ENCODE measurements at places on chromosomes 16 and 17. TPM values are rescaled to one million over a fixed set of nuclear protein-coding genes. Genes with fewer than 3 reads are reported as not detected.

DNA sequence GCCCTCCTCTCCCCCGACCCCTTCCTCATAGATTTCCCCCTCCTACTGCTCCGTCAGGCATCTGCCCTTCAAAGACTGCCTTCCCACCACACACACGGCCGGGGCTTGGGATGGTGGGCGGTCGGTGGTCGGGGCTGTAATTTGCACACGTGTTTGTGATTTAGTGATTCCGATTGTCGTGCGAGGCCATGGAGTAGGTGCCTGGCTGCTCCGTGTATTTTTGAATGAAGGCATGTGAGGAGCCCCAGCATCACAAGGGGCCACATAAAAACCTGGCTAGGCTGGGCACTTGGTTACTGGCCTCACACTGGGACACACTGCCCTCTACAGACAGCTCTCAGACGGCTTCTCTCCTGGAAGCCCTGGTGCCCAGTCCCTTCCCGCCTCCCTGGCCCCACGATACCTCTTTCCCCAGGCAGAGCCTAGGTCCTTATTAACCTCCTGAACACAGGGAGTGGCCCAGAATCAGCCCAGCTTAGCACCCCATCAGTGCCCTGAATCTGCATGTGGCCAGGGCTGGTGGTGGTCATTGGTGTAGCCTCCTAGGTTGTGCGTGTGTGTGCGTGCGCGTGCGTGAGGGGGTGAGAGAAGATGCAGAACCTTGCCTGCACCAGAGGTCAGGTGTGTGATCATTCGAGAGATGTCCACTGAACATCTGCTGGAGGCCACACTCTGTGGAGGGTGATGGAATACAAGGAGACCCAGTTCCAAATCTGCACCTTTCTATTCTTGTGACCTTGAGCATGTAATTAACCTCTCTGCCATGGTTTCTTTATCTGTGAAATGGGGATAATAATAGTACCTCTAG is 1.3 kb upstream of the SOCS1 start:
- H3K4me3 ChIP-seq: peak overlapping the region; percentile 81
- peak; percentile 83 for DNase-seq
- H3K36me3 ChIP-seq: peaks cover 5% of the 10 kb centered on the region
- peaks cover 34% of the 10 kb centered on the region for H3K4me1 ChIP-seq
- no peaks in the 10 kb centered on the region for H3K27me3 ChIP-seq
- H3K27ac ChIP-seq: peak overlapping the region; percentile 98

- no peaks in the 10 kb centered on the region for H3K36me3 ChIP-seq
- H3K27ac ChIP-seq: no peak overlapping the region
- no peak overlapping the region for H3K4me3 ChIP-seq
- DNase-seq: no peak
- H3K4me1 ChIP-seq: no peaks in the 10 kb centered on the region
Measured at GRCh38 chr16:19830902-19831560, 53.6 kb downstream of the GPRC5B start.

DNA sequence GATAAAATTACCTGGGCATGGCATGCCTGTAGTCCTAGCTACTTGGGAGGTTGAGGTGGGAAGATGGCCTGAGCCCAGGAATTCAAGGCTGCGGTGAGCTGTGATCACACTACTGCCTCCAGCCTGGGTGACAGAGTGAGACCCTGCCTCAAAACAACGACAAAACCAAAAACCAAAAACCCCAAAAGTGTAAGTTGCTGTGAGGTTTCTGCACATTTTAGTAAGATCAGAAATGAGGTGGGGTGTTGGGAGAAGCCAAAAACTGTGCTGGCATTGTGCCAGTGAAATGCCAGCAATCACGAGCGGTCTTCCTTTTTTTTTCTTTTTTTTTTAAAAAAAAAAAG is 114.6 kb downstream of the PITPNC1 start:
- no peaks in the 10 kb centered on the region for H3K27me3 ChIP-seq
- H3K27ac ChIP-seq: no peak overlapping the region
- H3K4me3 ChIP-seq: no peak overlapping the region

- peaks cover 8% of the 10 kb centered on the region for H3K4me1 ChIP-seq
- DNase-seq: no peak
- H3K27ac ChIP-seq: no peak overlapping the region
- no peaks in the 10 kb centered on the region for H3K36me3 ChIP-seq
- H3K4me3 ChIP-seq: no peak overlapping the region
Measured at GRCh38 chr16:77574867-77575624, 140.2 kb upstream of the ADAMTS18 start.

DNA sequence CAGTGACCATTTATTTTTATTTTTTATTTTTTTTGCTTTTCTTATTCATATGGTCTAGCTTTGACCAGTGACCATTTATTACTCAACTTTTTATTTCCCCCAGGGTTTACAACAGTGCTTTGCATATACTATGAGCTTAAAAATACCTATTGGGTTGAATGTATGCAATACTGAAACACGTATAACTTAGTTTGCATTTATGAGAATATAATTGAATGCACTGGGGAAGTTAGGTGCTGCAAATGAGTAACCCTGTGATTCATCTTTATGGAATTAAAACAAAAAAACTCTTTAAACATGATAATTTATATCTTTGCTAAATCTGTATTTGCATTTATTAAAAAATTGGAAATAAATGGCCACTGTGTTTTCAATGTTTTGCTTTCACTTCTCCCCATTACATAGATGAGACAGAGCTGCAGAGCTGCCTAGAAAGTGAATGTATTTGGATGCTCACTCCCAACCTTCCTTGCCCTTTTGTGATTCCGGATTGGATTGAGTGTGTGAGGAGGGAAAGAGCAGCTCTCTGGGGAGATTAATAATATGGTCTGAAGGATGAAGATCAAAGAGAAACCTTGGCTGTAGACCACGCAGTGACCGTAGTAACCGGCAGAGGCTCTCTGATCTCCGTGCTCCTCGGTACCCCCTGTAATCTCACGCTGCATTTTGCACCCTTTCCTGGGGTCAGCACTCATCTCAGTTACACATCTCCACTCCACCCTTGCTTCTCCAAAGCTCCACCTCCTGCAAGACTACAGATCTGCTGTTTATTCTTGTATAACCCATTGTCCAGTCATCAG is 14.3 kb downstream of the TMEM100 start:
- no peaks in the 10 kb centered on the region for H3K36me3 ChIP-seq
- no peaks in the 10 kb centered on the region for H3K4me1 ChIP-seq
- no peak overlapping the region for H3K4me3 ChIP-seq
- DNase-seq: no peak

DNA sequence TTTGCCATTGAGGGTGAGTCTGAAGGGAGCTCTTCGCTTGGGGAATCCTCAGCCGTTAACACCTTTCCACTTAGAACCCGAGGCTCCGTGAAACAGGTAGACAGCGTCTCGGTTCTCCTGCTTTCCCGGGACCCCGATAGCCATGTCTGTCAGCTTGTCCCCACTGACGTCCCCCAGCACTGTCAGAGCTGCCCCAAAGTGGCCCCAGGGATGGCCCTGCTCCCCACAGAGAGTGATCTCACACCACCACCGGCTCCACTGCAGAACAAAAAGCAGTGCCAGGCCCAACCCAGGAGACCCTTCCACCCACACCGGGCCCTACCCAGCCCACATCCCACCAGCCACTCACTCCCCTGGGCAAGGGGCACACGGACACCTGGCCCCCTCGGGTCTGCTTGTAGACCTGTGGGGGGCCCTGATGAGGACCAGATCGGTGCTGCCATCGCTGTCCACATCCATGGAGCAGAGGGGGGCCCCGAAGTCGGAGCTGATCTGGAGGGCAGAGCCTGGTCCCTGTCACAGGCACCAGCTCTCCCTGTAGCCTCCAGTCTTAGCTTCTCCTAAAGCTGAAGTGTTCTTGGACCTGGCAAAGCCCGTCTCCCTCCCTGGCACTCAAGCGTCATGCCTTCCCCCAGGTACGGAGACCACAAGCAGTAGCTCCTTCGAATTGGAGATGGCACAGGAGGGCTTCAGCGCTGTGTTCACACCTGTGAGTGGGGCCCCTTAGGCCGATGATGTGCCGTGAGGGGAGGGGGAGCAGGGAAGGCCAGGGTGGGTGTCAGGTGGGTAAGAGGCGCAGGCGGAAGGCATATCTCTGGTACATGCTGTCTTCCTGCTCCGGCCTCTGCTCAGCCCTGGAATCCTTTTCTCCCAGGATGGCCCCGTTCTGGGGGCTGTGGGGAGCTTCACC is 6.5 kb downstream of the ITGAX start:
- no peak overlapping the region for H3K4me3 ChIP-seq
- H3K27me3 ChIP-seq: no peaks in the 10 kb centered on the region
- no peak overlapping the region for H3K27ac ChIP-seq
- no peaks in the 10 kb centered on the region for H3K4me1 ChIP-seq
- no peak for DNase-seq

DNA sequence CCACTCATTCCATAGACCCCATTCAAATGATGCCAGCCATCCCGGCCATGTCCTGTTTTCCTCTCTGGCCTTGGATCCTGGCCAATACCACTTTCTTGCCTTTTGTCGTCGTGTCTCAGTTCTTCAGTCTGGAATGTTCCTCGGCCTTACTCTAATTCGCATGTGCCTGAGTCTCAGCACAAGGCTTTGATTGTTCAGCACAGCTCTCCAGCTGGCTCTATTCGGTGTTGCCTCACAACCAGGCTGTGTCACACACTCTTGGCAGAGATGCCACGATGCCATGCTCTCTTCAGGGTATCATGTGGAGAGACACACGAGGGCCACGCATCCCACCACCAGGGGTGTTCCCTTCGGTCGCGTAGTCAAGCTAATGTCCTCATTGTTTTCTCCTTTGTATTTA is 1.8 kb upstream of the VPS4A start:
- H3K36me3 ChIP-seq: peaks cover 6% of the 10 kb centered on the region
- H3K27me3 ChIP-seq: no peaks in the 10 kb centered on the region
- DNase-seq: no peak
- no peak overlapping the region for H3K4me3 ChIP-seq
- no peak overlapping the region for H3K27ac ChIP-seq

DNA sequence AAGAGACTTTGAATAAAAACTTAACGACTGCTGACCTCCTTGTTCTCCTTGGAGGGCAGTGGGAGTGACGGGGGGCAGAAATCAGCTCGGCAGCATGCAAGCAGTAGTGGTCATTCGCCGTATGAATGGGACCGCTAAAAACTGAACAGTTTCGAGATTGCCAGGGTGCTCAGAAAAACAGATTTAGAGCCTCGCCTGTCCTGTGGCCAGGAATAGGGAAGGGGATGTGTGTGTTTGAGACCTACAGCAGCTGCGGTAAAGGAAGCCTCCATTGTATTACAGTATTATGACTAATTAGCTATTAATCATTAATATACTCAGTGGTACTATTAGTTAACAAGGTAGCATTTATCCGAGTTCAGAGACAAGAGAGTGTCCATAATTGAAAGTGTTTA is 670 bp upstream of the ZNF652 start:
- H3K4me3 ChIP-seq: peak overlapping the region; percentile 97
- peaks cover 36% of the 10 kb centered on the region for H3K4me1 ChIP-seq
- no peaks in the 10 kb centered on the region for H3K36me3 ChIP-seq
- H3K27me3 ChIP-seq: no peaks in the 10 kb centered on the region

- H3K36me3 ChIP-seq: no peaks in the 10 kb centered on the region
- H3K4me1 ChIP-seq: no peaks in the 10 kb centered on the region
- DNase-seq: no peak
- no peak overlapping the region for H3K4me3 ChIP-seq
Measured at GRCh38 chr16:69553332-69553731, 12.4 kb upstream of the NFAT5 start.

GRCh38 chr17:42623271-42623670 is 13.8 kb downstream of the TUBG1 start:
- H3K4me1 ChIP-seq: peaks cover 9% of the 10 kb centered on the region
- no peaks in the 10 kb centered on the region for H3K36me3 ChIP-seq
- no peak overlapping the region for H3K4me3 ChIP-seq
- H3K27me3 ChIP-seq: no peaks in the 10 kb centered on the region

GRCh38 chr17:21742326-21742725 is 50.0 kb downstream of the KCNJ18 start:
- H3K4me1 ChIP-seq: no peaks in the 10 kb centered on the region
- H3K36me3 ChIP-seq: no peaks in the 10 kb centered on the region
- H3K27ac ChIP-seq: no peak overlapping the region

Gene EVI2A
- total RNA-seq: 38.2 TPM

Gene PEMT
- total RNA-seq: 29.6 TPM

Gene RPS15A
- total RNA-seq: 983 TPM

Gene PHLPP2
- 9.3 TPM for total RNA-seq
